ENCODE measurements at places on chromosomes 12 and 14. TPM values are rescaled to one million over a fixed set of nuclear protein-coding genes. Genes with fewer than 3 reads are reported as not detected.

The C12orf60 gene
- total RNA-seq: 1.1 TPM

The TAS2R30 gene
- 2.2 TPM for total RNA-seq

GRCh38 chr14:70005281-70005805 is 126.1 kb downstream of the SMOC1 start:
- H3K4me1 ChIP-seq: no peaks in the 10 kb centered on the region
- no peak overlapping the region for H3K4me3 ChIP-seq
- H3K27me3 ChIP-seq: no peaks in the 10 kb centered on the region
- H3K36me3 ChIP-seq: no peaks in the 10 kb centered on the region
- no peak overlapping the region for H3K27ac ChIP-seq
- DNase-seq: no peak

- H3K27ac ChIP-seq: no peak overlapping the region
- no peaks in the 10 kb centered on the region for H3K36me3 ChIP-seq
- H3K4me3 ChIP-seq: no peak overlapping the region
- no peaks in the 10 kb centered on the region for H3K27me3 ChIP-seq
- H3K4me1 ChIP-seq: no peaks in the 10 kb centered on the region
Observed at GRCh38 chr12:9810671-9811070, 16.6 kb upstream of the KLRF1 start.

The PRH2 gene
- total RNA-seq: not detected

DNA sequence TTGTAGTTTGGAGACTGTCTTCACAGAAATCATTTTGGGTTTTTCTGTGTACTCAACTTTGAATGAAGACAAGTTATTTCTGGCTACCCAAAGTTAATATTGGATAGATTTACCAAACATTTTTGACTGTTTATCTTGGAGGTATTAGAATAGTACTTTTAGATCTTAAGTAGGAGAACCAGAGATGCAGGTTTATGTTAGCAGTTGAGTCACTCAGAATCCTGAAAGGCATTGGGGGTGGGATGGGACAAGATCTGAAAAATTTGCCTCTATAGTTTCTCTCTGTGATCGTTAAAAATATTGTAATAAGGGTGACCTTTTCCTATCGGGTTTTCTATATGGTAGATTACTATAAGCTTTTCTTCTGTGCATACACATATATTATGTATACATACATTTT is 112.3 kb downstream of the TTC6 start:
- H3K36me3 ChIP-seq: no peaks in the 10 kb centered on the region
- no peak overlapping the region for H3K4me3 ChIP-seq
- no peaks in the 10 kb centered on the region for H3K27me3 ChIP-seq
- no peak overlapping the region for H3K27ac ChIP-seq
- no peaks in the 10 kb centered on the region for H3K4me1 ChIP-seq

GRCh38 chr14:87712396-87713090 is 280.4 kb downstream of the GALC start:
- no peaks in the 10 kb centered on the region for H3K36me3 ChIP-seq
- H3K4me3 ChIP-seq: no peak overlapping the region
- no peaks in the 10 kb centered on the region for H3K27me3 ChIP-seq
- no peaks in the 10 kb centered on the region for H3K4me1 ChIP-seq

The PIWIL1 gene
- total RNA-seq: under 0.01 TPM

GRCh38 chr12:109461049-109461845 is 15.9 kb downstream of the KCTD10 start:
- peaks cover 95% of the 10 kb centered on the region for H3K4me1 ChIP-seq
- H3K36me3 ChIP-seq: peaks cover 46% of the 10 kb centered on the region
- DNase-seq: no peak
- no peaks in the 10 kb centered on the region for H3K27me3 ChIP-seq

The TAS2R31 gene
- total RNA-seq: 2.1 TPM

DNA sequence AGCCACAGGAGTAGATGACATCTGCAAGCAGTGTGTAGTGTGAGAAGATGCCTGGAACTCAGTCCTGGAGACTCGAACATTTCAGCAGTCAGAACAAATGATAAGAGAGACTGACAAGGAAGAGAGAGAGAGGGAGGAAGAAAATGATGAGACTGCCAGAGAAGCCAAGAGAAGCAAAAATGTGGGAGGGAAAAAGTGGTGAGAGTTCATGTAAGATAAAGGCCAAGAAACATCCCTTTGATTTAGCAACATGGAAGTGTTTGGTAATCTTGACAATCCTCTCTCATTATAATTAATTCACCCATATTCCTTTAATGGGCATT is 42.6 kb downstream of the LIMA1 start:
- no peak overlapping the region for H3K4me3 ChIP-seq
- no peak for DNase-seq
- H3K36me3 ChIP-seq: peaks cover 21% of the 10 kb centered on the region
- no peaks in the 10 kb centered on the region for H3K27me3 ChIP-seq

DNA sequence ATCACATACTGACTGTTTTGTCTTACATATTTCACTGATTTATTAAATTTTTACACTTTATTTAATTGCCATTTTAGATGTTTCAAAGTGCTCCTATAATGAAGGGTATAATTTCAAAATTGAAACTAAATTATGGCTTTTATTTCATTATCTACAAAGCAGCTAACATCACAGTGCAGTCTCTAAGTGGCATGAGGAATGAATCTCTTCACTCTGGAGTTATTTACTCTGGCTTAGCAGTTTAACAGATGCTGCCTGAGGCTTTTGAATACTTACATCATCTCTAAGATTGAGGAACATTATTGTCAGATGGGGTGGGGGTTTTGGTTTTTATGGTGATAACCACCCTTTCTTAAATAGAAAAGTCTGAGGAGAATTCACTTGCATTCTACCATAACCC is 386.4 kb downstream of the TRHDE start:
- no peak overlapping the region for H3K4me3 ChIP-seq
- no peaks in the 10 kb centered on the region for H3K4me1 ChIP-seq
- no peak overlapping the region for H3K27ac ChIP-seq
- H3K36me3 ChIP-seq: no peaks in the 10 kb centered on the region

- no peak overlapping the region for H3K4me3 ChIP-seq
- H3K27me3 ChIP-seq: no peaks in the 10 kb centered on the region
- DNase-seq: no peak
- H3K27ac ChIP-seq: peak overlapping the region; percentile 75
- H3K4me1 ChIP-seq: peaks cover 23% of the 10 kb centered on the region
- no peaks in the 10 kb centered on the region for H3K36me3 ChIP-seq
Observed at GRCh38 chr12:19710811-19711793, 271.8 kb downstream of the AEBP2 start.

DNA sequence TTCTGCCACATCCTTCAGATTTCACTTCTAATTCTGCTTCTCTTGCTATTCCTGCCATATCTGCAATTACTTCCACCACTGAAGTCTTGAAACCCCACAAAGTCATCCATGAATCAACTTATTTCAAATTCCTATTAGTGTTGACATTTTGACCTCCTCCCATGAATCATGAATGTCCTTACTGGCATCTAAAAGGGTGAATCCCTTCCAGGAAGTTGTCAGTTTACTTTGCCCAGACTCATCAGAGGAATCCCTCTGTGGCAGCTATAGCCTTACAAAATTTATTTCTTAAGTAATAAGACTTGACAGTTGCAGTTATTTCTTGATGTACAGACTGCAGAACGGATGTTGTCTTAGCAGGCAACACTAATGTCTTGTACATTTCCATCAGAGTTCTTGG is 162.9 kb downstream of the PCNX1 start:
- H3K4me3 ChIP-seq: no peak overlapping the region
- H3K4me1 ChIP-seq: no peaks in the 10 kb centered on the region
- no peak for DNase-seq

DNA sequence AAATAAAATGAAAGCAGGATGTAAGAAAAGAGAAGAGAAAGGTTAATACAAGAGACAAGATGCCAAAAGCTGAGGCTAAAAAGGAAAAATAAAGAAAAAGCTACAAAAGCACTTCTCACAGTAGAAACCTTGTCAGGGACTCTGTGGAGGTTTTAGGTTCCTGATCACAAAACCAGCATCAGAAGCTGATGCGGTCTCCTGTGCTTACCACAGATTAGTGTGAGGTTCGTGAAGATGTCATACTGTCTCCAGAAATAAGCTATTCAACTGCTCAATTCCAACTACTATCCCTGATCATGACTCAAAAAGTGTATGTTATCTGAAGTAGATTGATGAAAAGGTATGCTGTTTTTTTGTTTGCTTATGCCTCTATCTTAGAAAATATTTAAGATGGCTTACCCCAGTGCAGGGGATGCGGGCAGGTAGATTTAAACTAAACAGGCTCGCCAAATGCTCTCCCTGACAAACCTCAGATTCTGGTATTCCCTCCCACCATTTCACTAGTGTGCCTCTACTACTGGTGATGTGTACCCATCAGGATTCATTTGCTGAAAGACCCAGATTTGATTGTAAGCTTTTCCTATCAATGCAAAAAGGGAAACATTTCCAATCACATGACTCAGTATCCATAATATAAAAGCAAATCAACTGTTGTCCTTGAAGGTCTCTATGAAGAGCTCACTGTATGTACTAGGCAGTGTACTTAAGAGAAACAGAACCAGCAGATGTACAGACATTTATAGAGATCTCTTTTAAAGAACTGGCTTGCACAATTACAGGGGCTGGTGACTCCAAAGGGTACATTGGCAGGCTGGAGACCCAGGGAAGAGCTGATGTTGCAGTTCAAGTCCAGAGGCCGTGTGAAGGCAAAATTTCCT is 169.5 kb upstream of the FOXN3 start:
- no peak overlapping the region for H3K4me3 ChIP-seq
- H3K36me3 ChIP-seq: no peaks in the 10 kb centered on the region
- H3K27ac ChIP-seq: no peak overlapping the region
- H3K27me3 ChIP-seq: no peaks in the 10 kb centered on the region

DNA sequence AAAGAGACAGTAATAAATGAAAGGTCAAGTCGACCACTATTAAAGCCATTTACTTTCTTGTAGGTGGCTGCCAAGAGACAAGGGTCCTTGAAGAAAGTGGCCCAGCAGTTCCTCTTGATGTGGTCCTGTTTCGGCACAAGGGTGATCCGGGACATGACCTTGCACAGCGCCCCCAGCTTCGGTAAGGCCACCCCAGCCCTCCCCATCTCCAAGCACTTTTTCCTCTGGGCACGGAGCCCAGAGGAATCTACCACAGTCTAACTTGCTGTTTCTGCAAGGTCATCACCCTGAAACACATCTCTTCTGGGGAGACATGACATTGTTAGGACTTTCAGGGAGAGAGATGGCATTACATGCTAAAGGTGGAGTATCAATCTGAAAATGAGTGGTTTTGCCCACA is 53.8 kb upstream of the RIC8B start:
- DNase-seq: no peak
- H3K27ac ChIP-seq: no peak overlapping the region
- no peaks in the 10 kb centered on the region for H3K36me3 ChIP-seq

GRCh38 chr14:30608533-30609006 is 13.5 kb upstream of the SCFD1 start:
- no peaks in the 10 kb centered on the region for H3K4me1 ChIP-seq
- DNase-seq: no peak
- H3K4me3 ChIP-seq: no peak overlapping the region
- no peak overlapping the region for H3K27ac ChIP-seq
- no peaks in the 10 kb centered on the region for H3K27me3 ChIP-seq

GRCh38 chr12:55827806-55828205 is 1.6 kb downstream of the DNAJC14 start:
- no peak overlapping the region for H3K4me3 ChIP-seq
- no peak overlapping the region for H3K27ac ChIP-seq

DNA sequence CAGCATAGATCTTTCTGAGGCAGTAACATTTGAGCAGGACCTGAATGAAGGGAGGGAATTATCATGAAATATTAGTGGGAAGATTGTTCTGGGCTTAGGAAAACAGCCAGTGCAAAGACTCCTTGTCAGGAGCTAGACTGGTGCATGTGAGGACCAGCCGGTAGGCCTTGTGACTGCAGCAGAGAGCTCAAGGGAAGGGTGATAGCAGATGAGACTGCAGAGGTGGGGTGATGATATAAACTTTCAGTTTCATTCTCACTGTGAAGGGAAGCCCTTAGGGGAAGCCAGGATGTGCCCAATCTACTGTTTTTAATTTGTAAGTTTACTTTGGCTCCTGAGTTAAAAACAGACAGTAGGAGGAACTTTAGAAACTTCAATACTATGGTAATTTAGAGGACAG is 12.4 kb downstream of the IL22 start:
- DNase-seq: no peak
- no peaks in the 10 kb centered on the region for H3K36me3 ChIP-seq
- peak overlapping the region; percentile 22 for H3K4me3 ChIP-seq
- no peaks in the 10 kb centered on the region for H3K27me3 ChIP-seq
- H3K27ac ChIP-seq: peak overlapping the region; percentile 42
